ENCODE measurements at places on chromosomes 4 and X. TPM values are rescaled to one million over a fixed set of nuclear protein-coding genes. Genes with fewer than 3 reads are reported as not detected.

DNA sequence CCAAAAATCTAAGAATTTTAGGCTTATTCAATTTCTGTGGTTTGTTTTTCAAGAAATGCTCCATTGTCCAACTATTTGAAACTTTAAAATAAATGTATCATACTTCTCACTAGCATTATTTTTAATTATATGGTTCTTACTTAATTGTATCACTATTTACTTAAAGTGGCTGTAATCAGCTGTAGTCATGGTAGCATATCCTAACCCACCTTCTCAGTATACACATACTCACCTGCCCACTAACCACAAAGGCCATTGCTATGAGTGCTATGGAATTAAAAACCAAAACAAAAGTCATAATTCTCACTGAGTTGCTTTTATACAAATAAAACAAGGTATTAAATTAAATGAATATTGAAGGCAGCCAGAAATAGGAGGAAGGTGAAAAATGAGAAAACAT is 5.0 kb downstream of the FBXO8 start:
- no peak for DNase-seq

- no peak for DNase-seq
Observed at GRCh38 chr4:60757986-60758680, 442.0 kb upstream of the ADGRL3 start.

- DNase-seq = no peak
Observed at GRCh38 chr4:162707962-162708361, 458.7 kb downstream of the NAF1 start.

DNA sequence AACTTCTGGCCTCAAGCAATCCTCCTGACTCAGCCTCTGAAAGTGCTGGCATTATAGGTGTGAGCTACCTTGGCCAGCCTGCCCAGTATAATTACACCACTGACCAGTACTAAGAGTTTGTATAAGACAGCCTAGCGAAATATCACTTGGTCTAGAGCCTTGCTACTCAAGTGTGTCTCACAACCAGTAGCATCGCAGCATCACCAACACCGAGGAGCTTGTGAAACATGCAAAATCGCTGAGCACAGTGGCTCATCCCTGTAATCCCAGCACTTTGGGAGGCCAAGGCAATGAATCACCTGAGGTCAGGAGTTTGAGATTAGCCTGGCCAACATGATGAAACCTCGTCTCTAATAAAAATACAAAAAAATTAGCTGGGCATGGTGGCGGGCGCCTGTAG is 102.0 kb upstream of the GATB start:
- no peak for DNase-seq

Gene IL21
- total RNA-seq = not detected
